Transverse colon (tissue), 4 donors: ENCODE measurements at places on chromosomes 3 and 15.

DNA sequence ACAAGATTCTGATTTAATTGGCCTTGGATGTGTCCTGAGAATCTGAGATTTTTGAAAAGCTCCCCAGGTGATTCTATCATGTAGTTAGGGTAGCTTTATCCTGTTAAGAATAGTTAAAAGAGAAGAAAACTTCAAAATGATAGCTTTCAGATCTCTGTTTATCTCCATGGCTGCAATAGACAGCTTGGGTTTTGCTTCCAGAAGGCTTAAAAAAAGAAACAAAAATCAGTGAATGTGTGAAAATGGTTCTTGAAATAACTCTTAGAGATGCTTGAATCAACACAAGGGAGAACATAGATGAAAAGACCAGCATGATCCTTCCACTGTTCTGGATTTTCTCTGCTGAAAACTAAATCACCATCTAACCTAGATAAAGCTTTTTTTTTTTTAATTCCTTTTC, 60.8 kb upstream of the TMC3 start:
- DNase-seq = no peak

DNA sequence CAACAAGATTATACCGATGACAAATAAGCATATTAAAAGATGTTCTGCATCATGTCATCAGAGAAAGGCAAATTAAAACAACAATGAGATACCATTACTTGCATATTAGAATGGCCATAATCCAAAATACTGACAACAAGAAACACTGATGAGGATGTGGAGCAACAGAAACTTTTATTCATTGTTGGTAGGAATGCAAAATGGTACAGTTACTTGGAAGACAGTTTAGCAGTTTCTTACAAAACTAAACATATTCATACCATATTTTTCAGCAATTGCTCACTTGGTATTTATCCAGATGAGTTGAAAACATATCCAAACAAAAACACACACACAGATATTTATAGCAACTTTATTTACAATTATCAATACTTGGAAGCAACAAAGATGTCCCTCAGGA, 160.9 kb upstream of the MME start:
- no peak for DNase-seq

- peak; percentile 80 for DNase-seq
Measured at GRCh38 chr15:45454814-45455213, 67.7 kb downstream of the SLC30A4 start.

DNA sequence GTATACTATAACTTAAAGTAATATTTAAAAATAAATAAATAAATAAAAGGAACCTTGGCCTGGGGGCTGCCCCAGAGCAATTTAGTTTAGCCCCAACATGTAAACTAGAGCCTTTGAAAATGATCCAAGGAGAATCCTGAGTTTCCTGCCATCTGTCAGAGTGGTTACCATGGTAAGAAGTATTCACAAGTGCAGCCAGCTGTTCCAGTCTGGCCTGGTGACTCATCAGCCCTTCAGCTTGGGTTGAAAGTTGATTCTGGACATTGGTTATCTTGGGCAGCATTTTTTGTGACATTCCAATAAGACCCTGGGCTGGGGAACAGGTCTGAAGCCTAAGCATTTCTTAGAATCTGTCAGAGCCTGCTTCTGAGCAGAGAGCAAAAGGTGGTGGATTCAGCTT, 72.7 kb upstream of the LRTM1 start:
- DNase-seq = no peak

GRCh38 chr3:38054499-38055001, 15.5 kb downstream of the DLEC1 start:
- DNase-seq = no peak
